ENCODE measurements at places on chromosomes 12 and 14.
A peak's percentile ranks its signal among the peaks of the same experiment; 100 is the strongest.

DNA sequence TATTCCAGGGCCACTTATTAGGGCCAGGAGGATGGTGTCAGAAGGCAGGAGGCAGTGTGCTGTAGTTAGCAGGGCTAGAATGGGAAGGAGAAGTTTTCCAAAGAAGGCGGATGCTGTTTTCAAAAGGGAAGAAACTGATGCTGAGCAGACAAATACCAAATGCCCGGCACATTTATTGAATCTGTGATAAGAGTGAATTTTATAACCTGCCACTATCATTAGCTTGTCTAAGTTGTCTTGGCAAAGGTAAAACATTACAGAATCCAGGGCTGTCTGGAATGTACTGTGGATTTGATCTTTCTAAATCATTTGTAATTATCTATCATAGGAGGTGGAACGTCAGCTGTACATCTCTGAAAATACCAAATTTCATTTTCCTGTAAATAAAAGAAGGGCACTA is 40.8 kb downstream of the NDUFA12 start:
- no peak for DNase-seq

DNA sequence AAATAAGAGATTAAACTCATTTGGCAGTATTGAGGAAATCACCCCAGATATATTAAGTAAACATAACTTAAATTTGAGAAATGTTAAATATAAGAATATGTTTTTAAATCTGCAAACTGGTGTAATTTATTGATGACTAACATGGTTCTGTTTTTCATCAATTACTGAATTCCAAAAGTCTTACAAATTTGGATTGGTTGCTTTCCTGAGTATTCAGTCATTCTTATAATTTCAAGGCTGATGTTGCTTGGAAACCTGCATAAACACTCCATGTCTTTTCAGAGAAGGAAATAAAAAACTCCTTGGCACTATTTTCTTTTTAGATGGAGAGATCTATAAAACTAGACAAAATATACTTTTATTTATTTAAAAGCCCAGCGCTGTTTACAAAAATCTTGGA is 71.7 kb downstream of the NOVA1 start:
- no peak for DNase-seq

- no peak for DNase-seq
Observed at GRCh38 chr12:100503228-100503628, 29.6 kb downstream of the NR1H4 start.

GRCh38 chr12:57741413-57741789 is 2.9 kb upstream of the AGAP2 start:
- no peak for DNase-seq

DNA sequence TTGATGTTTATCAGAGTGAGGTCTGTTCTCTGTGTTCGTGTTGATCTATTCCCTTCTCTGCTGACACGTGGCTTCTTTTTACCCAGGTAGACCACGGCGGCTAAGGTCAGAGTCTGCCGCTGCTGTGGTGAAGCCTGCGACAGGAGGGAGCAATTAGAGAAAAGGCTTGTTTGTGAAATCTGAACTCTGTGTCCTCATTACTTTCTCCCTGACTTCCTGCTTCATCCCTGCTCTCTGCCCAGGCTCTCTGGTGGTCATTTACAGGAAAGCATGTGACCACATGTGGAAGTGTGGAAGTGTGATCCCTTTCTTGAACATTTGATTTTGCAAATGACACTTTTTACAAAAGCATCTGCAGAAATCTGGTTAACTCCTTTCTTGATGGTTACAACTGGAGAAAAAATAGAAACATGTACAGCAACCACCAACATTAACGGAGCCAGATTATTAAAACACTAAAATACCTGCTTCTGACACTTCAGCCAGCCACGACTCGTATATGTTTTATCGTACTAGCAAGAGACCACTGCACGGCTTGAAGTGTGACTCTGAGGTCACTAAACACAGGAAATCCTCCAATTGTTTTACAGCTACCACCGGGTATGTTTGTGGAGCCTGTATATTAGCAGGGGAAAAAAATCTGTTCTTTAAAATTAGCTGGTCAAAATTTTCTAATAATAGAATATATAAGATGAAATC is 388.6 kb upstream of the TMPO start:
- no peak for DNase-seq

DNA sequence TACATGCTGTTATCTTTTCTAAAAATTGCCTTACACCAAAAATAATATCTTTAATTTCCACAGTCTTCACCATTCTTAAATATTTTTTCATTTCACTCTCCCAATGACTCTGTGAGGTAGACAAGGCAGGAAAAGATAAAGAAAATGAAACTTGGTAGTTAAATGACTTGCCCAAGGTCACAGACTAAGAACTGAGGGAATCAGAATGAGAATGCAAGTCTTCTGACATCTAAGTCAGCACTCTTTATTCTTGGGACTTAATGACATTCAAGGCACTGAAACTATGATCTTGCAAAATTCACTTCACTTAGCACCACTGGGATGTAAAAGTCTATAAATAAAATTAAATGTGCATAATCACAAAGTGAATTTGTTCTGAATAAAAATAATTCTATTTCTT is 104.5 kb downstream of the SLC2A13 start:
- DNase-seq, result no peak

GRCh38 chr12:1692226-1692625 is 1.4 kb downstream of the ADIPOR2 start:
- DNase-seq, result no peak

DNA sequence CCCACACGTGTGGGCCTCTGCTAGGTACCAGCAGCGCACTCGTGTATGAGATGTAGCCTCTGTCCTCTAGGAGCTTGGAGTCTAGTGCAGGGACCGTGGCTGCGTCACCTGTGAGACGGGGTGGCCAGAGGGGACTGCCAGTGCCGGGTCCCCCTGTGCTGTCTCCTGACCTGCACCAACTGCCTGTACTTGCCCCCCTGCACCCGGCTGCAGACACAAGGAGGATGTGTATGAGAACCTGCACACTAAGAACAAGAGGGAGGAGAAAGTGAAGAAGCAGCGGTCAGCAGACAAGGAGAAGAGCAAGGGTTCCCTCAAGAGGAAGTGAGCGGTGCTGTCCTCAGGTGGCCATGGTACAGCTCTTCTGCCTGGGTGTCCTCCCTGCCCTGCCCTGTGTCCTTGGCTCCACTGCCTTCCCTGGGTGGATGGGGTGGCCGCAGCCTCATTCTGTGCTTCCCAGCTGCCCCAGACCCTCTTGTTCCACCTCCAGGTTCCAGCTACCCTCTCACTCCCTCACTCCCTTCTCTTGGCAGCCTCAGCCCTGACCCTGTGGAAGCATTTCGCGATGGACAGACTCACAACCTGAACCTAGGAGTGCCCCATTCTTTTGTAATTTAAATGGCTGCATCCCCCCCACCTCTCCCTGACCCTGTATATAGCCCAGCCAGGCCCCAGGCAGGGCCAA is 9.6 kb downstream of the PTPN6 start:
- peak; percentile 14 for DNase-seq

DNA sequence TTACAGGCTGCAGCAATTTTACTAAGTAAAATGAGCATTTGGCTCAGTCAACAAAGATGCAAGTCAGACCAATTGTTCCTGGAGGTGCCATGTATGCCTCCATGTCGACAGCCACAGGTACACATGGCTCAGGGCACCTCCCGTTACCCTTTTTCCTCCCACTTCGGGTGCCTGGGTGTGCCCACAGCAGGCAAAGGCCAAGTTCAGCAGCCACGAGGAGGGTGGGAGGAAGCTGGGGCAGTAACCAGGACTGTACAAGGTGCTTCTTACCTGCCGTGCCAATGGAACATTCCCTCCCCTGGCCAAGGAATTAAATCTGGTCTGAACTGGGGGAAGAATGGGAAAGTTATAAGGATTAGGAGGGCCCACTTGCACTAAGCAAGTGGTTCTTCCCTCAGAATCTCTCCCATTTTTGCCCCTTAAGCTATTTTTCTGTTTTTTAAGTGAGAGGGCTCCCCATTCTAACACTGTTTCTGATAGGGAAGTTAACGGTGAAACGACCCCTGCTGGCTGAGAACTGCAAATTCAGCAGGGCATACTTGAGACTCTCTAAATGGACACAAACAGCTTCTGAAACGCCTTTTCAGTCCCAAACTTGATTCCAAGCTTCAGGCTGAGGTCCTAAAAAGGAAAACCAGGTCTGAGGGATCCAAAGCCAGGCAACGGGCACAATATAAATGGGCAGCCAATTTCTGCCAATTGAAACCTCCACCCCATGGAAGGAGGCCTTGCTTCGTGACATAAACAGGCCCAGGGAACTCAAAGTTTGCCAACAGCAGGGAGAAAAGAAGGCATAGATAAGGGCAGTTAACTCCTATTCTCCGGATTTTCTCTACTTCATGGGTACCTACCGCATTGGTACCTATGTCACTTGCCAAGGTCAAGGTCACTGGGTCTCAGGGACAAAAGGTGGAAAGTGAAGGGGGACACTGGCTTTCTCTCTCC is 24.8 kb downstream of the CLECL1 start:
- DNase-seq, result peak; percentile 66

DNA sequence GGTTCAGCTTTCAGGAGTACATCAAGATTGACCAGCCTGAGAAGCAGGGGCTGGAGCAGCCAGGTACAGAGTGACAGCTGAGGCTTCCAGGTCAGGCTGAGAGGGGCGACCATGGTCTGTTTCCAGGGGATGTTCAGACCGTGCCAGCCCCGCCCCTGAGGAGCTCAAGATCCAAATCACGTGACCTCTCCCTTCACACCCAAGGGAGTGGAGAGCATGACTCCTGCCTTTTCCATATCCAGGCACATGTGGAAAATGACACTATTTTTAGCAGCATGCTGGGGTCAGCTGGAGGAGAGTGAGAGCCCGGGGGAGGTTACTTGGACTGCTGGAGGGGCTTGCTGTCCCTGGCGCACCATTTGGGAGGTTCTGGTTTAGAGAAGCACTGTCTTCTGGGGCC is 92.7 kb downstream of the B4GALNT3 start:
- no peak for DNase-seq

DNA sequence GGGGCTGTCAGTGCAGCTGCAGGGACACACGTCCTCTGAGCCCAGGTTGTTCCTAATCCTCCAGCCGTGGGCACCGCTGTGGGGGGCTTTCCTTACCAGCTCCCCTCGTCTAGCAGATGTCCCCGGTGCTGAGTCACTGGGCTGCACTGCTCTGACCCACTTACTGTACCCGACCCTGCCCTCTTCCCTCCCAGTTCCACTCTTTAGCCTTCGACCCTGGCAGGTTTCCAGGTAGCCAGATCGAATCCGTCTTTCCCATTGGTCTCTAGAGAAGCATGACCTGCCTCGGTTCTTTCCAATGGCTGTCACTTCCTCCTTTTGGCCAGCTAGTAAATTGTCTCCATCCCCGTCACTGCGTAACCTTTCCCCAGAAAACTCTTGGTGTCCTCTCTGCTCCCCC is 48.4 kb downstream of the ELK3 start:
- no peak for DNase-seq

GRCh38 chr12:68454892-68455291 is 122.7 kb upstream of the MDM1 start:
- DNase-seq, result no peak

DNA sequence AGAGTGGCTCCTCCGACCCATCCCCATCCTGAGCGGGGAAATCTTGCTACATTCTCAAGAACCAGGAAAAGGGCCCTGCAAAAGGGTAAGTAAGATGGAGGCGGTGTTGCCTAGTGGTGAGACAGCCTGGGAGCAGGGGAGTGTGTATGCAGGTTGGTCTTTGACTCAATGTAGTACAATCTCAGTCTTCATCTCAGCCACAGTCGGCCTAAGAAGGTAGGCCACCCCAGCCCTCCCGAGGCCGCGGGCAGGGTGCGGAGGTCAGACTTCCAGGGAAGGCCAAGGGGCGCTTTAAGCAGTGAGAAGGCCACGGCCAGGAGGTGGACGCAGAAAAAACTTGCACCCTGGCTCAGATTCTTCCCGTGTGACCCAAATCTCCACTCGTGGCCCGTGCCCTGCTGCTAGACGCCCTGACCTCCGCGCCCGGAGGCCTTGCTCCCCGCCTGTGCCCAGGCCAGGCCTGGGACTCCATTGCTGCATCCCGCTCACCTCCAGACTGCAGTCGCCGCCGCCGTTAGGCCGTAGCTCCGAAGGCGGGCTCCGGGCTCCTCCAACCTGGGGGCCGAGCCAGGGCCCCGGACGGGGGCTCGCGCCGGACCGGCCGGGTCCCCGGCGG is 435 bp downstream of the FOXM1 start:
- DNase-seq, result peak; percentile 5

DNA sequence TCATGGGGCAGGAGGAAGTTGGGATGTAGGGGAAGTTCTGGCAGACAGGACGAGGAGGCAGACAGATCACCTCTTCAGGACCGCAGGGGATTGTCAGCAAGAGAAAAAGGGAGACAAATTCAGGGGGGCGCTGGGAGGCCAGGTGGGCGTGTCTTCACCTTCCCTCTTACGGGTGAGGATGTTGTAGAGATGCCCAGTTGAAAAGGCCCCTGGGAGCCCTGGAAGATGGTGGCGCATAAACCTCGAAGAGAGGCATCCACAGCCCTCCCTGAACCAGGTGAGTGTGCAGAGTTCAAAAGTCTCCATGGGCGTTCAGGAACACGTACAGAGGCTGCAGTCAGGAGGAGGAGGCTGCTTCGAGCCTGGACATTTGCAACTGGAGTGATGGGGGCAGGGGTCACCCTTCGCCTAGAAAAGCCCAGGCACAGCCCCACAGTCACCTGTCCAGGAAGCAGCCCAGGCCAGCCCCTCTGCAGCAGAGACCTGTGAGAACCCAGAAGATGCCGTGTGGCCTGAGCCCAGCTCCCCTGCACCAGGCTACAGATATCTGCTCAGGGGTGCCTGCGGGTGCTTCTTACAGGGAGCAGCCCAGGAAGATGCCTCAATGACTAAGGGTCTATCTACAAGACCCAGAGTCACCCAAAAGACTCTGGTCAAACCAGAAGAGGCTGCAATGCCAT is 74.4 kb downstream of the PRIMA1 start:
- no peak for DNase-seq

GRCh38 chr12:74945771-74946198 is 263.9 kb downstream of the KCNC2 start:
- DNase-seq, result no peak

DNA sequence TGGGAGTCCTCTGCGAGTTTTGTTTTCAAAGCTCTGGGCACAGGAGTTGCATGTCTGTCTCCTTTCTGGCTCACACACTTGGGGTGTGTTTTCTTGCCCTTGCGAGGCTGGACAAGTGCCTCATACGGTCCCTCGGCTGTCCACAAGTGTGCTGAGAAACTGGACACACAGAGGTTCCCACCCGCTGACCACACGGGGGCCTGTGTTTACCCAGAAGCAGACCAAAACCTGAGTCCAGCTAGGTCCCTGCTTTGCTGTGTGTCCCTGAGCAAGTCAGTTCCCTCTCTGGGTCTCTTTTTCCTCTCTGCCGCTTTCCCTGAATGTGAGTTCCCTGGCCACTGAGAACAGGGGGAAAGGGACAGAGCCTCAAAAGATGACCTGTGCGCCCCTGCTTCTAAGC is 678 bp upstream of the OAS2 start:
- no peak for DNase-seq
